Left cardiac atrium (tissue), 4 donors: ENCODE measurements at places on chromosomes 6 and 20.
A peak's percentile ranks its signal among the peaks of the same experiment; 100 is the strongest.

DNA sequence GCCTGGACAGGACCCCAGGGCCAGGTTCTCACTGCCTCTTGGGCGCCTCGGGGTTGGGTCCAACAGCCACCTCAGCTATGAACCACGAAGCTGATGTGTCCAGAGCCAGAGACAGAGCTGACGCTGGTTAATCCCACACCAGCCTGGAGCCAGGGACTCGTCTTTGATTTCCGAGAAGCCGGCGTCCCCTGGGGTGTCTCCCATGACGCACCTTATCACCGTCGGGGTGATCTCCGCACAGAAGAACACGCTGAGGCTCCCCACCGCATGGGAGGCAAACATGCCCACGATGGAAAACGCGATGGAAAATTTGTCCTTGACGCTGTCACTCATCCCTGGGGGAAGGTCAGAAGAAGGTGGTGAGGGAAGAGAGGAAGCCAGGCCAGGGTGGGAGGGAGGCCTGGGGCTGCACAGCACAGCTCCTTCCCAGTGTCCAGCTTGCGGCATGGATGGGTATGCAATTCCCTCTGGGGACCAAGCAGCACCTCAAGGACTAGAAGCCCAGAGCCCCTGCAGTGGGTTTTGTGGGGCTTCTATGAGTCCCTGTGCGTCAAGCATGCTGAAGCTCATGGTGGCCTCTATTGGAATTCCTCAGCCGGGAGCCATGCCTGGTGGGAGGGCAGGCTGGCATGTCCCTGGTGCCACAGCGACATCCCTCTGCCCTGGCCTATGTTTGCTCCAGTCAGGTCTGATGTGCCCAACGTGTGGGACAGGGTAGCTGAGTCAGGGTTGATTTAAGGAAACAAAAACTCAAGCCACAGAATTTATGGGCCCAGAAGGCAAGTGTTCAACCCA is 25.1 kb downstream of the PSMG4 start:
- no peak for DNase-seq

GRCh38 chr6:130282234-130282995 is 59.7 kb upstream of the SAMD3 start:
- DNase-seq: no peak

DNA sequence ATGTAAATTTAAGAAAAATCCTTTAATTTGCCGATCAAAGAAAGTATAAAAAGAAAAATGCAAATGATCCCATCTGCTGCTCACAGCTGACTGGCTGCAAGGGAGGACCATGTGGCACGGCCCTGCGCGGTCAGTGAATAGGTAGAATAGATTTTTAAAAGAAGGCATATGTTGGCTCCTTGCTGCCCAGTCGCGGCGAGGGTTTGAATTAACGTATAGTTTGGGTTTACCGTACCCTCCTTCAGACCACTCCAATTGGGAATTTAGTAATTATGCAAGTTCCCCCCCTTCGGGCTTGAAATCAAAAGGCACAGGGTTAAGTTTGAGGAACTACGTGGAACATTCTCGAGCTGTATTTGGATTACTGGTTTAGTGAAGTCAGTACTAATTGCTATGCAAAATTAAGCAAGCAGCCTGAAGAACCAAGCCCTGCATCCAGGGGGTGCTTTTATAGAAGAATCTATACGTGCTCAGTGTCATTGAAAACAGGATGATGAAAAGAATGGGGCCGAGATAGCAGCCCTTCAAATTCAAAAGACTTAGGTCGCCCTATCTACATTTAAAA is 1.1 kb upstream of the BEND3 start:
- peak; percentile 26 for DNase-seq

DNA sequence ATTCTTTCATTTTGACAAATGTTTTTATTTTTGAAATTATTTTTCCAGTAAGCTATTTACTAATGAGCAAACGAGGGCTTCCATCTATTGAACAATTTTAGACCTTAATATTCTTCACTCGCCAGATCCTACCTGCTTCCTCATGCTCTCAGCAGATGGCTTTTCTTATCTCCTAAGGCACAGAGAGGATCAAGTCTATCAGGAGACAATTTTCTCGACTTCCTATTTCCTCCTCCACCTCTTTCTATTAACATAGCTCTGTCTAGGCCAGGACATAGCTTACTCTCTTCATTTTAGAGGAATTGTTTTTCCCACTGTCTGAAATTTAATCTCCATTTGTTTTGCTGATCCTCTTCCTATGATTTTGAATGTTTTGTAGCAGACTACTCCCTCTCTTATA is 87.0 kb upstream of the MAN1A1 start:
- no peak for DNase-seq

DNA sequence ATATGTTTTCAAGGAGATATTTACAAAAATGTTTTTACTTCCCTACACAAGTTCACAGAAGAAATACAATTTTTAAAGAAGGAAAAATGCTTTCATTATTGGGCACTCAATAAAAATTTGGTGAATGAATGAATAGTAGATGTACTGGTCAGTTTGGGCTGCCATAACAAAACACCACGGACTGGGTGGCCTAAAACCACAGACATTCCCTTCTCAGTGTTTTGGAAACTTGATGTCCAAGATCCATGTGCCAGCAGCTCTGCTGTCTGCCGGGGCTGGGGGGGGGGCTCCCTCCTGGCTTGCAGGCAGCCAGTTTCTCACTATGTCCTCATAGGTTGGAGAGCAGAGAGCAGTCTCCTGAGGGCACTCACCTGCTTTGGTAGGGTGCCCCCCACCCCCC is 62.0 kb downstream of the FAM120B start:
- DNase-seq: no peak
